ENCODE measurements at places on chromosomes 11 and 22. TPM values are rescaled to one million over a fixed set of nuclear protein-coding genes. Genes with fewer than 3 reads are reported as not detected.

ENTHD1 gene
- not detected for polyA plus RNA-seq

CD3E gene
- 0.54 TPM for polyA plus RNA-seq

MGAT3 gene
- 3.5 TPM for polyA plus RNA-seq

MIAT gene
- 0.33 TPM for polyA plus RNA-seq

PLA2G6 gene
- polyA plus RNA-seq = 13.5 TPM

MYO7A gene
- polyA plus RNA-seq = 4.0 TPM

ELP4 gene
- 17.4 TPM for polyA plus RNA-seq

LARGE2 gene
- polyA plus RNA-seq = 0.30 TPM

RIMBP3C gene
- 0.35 TPM for polyA plus RNA-seq

DNA sequence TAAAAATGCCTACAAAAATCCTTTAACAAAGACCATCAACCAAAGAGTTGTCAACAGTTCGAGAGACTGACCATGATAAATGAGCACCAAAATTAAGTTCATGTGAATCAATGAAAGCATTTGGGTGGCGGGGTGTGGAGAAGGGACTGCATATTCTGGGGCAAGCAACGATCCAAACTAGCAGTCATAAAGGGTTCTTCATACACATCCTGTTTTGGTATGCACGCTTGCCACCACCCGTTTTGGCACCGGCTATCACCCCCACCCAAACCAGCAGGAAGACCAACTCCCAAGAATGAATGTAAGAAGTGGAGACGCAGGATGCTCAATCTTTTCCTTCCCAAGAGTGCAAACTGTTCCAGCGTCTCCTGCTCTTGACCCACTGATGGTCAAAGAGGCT, 80.8 kb downstream of the SGSM3 start:
- DNase-seq = no peak

GRCh38 chr11:8318536-8318935, 54.9 kb upstream of the LMO1 start:
- DNase-seq = no peak

DNA sequence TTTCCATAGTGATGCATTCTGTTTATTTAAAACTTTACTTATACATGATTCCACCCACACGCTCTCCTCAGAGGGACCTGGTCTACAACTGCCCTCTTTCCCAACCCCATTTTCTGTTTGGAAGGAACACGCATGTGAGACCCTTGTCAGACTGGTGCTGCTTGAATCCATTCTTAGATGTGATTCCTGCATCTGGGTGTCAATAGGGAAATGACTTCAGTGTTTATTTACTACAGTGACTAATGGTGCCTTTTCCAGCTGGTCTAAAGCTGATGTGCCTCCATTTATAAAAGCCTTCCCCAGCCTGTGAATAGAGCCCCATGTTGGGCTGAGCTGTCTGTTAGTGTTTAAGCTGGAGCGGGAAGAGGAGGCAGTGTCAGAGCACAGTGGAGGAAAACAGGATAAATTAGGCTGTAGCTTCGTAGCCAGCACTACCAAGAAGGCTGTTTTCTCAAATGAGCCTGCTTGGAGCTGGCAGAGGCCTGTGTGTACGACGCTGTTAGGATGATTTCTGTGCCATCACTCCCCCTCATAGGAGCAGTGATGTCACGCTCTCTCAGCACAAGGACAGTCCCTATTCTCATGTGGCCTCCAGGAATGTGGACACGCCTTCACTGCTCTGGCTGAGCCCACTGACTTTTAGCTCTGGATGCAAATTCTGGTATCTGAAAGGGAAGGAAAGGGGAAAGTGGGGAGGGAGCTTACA, 18.9 kb upstream of the C11orf96 start:
- DNase-seq = no peak

DNA sequence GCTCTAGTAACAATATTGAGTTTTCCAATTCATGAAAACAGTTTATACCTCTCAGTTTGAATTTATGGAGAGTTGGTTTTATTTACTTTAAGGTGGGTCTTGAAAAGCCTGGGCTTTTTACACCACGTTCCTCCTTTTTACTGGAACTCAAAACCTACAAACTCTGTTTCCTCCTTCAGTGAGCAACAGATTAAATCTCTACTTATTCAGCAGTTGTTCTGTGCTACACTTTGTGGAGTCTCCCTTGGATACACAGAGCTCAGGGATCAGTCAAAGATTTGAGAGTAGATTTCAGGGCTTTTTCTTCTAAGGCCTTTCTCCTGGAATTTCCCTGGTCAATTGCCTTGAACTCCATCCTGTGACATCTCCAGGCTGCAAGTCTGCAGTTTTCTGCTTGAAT, 3.5 kb downstream of the NXPE1 start:
- DNase-seq = no peak

DNA sequence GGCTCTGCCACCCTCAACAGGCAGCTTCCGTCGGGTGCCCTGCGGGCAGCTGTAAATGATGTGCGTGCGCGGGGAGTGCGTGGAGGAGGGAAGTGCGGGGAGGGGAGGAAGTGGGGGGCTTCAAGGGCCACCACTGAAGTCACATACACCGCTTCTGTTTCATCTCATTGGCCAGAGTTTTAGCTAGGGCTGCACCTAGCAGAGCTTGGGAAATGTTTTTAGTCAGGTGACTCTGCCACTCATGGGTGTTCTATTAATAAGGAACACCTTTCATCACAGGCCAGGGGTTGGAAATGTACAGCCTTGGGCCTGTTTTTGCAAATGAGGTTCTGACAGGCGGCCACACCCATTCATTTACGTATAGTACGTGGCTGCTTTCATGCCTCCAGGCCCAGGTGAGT, 14.6 kb downstream of the FAM118A start:
- DNase-seq = no peak

GRCh38 chr11:134406264-134407185, 5.5 kb downstream of the B3GAT1 start:
- no peak for DNase-seq

DNA sequence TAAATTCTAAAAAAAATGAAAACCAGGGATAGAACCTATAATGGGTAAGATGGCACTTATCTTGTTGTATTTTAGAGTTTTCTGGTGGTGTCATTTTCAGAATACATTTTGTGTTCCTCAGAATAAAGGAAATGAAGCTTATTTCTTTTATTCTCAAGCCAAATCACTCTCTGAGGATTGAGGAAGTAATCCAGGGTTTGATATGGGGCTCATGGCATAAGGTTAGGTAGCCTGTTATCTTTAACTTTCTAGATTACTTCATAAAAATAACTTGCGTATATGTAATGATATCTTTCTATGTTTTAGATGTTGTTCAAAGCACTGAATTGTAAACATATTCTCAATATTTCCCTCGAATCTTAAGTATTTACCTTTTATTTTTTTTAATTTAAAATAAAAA, 33.5 kb downstream of the PDE3B start:
- DNase-seq = no peak

DNA sequence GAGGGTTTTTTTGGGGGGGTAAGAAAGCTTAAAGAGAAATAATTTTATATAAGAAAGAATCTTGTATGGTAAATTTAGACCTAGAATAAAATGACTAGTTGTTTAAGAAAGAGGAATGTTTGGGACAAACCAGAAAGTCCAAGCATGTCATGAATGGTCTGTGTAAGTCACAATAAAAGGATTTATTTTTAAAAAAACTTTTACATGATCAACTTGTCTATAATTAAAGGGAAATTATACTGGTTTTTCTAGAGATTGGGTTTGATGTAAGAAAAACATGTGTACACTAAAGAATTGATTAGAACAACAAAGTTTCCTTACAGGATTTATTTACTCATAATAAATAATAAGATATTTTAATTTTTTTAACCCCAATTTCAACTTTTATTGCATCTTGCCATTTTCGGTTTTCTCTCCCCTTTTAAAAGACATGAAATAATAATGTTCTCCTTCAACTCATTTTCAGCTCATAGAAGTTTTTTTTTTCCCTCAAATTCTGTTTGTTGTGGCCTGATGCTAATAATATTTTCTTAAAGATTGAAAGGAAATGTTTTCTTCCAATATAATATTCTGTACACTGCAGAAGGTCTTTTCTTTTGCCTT, 35.4 kb upstream of the INCENP start:
- no peak for DNase-seq

DNA sequence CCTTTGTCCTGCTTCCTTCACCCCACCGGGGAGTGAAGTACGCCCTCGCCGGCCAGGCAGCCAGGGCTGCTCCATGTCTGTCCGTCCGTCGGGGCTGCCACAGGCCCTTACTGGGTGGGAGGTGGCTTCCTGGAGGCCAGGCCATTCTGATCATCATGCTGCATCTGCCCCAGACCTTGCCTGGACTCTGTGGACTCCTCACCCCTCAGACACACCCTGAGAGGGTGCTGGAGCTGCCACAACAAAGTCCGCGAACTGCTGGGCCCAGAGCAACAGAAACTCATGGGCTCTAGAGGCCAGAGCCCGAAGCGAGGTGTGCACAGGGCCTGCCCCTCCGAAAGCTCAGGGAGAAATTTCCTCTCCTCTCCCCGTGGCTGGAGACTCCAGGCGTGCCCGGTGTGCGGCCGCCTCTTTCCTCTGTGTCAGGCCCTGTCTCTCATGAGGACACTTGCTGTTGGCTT, 124.2 kb downstream of the KCNQ1OT1 start:
- no peak for DNase-seq

GRCh38 chr11:34749666-34750659, 129.1 kb downstream of the EHF start:
- no peak for DNase-seq

DNA sequence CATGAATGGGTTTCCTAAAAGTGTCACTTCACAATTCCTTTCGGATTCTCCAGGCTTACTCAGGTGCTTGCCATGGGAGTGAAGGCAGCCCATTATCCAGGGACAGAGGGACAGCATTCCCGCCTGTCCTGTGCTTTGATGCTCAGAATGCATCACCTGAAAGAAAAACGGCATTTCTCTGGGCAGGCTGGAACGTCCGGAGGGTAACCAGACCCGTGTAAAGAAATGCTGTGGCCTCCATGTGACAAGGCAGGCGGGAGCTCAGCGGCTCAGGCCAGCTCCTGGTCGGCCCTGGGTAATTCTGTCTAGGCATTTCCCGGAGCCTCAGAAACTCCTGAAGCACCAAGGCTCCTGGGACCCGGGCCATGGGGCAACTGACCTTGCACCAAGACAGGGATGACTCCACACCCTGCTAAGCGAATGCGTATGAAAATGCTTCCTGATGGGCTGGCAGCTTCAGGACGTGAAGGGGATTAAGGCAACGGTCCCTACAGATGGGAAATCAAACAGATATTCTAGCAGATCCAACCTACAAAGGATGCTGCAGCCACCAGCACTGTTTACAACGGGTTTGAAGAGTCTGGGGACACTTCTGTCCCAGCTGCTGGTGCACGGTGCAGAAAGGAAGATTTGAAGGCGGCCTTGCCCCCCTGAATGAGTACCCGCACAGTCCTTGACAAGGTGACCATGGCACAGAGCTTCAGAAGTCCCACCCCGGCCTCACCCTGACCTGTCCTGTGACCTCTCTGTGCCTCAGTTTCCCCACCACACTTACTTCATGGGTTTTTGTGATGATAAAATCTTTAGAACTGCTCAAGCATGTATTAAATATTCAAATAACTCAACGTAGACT, 13.6 kb upstream of the FGF3 start:
- no peak for DNase-seq

- DNase-seq = no peak
Observed at GRCh38 chr22:43315687-43316217, 27.4 kb downstream of the SCUBE1 start.

- no peak for DNase-seq
Observed at GRCh38 chr11:26268980-26269660, 62.8 kb upstream of the ANO3 start.

Data from forelimb muscle (tissue), 1 donor.